ENCODE measurements at places on chromosomes 11 and 22.
A peak's percentile ranks its signal among the peaks of the same experiment; 100 is the strongest.

DNA sequence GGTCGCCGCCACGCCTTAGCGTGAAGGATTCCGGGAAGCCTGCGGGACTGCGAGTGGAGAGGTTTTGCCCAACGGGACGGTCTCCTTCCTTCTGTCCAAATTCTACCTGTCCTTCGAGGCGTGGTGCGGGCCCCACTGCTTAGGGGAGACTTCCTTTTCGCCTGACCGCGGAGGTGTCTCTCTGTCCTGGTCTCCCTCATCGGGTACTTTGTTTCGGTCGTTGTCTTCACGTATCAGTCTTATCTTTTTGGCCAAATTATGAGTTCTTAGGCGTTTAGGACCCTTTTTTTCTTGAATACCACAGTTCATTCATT, 388 bp downstream of the HINFP start:
- DNase-seq: no peak

DNA sequence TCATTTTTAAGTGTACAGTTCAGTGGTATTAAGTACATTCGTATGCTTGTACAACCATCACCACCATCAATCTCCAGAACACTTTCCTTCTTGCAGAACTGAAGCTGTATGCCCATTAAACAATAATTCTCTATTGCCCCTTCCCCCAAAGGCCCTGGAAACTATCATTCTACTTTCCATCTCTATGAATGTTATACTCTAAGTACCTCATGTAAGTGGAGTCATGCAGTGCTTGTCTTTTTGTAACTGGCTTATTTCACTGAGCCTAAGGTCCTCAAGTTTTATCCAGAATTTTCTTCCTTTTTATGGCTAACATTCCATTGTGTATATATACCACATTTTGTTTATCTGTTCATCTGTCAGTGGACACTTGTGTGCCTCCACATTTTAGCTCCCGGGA, 29.7 kb downstream of the MMP7 start:
- DNase-seq: no peak

GRCh38 chr11:42837994-42838393, 473.8 kb upstream of the API5 start:
- DNase-seq: no peak

- DNase-seq: no peak
Observed at GRCh38 chr11:111148121-111148520, 97.4 kb upstream of the POU2AF2 start.

- no peak for DNase-seq
Observed at GRCh38 chr11:118897721-118898310, 14.1 kb downstream of the CXCR5 start.

- no peak for DNase-seq
Observed at GRCh38 chr11:81092522-81092921, 1641.1 kb downstream of the FAM181B start.

DNA sequence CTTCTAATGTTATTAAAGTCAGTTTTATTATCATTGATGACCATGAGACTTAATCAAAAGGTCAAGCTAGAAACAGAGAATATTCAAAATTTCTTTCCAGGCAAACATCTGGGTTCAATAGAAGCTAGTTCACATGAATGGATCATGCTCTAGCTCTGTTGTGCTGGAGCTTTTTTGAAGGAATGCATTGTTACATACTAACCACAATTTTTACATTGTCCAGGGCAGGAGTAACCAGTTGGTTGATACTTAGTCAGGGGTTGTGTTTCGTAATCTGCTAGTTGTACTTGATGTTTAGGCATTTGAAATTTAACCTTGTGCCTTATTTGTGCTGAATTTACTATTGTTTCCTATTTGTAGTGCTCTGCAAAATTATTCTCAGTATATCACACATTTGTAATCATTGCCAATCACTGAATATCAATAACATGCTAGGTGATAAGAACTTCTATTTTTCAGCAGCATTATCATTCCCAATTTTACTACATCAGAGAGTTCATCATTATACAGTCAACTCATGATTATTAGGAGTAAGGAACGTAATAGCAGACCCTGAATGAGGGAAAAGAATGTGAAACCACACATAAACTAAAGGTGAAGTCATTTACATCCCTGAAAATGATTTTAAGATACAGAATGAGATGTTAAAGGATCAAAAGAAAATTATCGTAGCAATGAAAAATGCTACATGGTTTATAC, 23.2 kb downstream of the NF2 start:
- DNase-seq: no peak

DNA sequence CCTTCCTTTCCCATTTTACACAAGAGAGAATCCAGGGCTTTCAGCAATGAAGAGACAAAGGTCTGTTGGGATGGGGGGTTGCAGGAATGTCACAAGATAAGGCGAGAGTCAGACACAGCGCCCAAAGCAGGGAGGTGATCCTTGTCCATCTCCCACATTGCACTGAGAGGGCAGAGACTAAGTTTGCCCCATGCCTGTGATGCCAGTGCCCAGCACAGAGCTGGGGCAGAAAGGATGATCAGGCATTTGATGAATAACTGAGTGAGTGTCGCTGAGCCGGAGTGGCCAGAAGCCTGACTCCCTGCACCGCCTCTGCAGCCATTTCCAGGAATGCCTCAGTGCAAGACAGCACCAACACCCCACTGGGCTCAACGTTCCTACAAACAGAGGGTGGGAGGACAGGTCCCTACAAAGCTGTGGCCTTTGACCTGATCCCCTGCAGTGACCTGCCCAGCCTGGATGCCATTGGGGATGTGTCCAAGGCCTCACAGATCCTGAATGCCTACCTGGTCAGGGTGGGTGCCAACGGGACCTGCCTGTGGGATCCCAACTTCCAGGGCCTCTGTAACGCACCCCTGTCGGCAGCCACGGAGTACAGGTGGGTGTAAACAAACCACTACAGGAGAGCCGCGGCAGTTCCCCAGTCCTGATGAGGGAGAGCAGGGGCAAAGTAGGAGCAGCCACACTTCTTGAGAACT, 2.3 kb downstream of the UPK3A start:
- DNase-seq: no peak

- peak; percentile 41 for DNase-seq
Observed at GRCh38 chr11:57597461-57597915, at the start of gene SERPING1. Gene SERPING1, plus strand, starts transcription at chr11:57597685. Its CDS starts 586 bp downstream, at chr11:57598271.

DNA sequence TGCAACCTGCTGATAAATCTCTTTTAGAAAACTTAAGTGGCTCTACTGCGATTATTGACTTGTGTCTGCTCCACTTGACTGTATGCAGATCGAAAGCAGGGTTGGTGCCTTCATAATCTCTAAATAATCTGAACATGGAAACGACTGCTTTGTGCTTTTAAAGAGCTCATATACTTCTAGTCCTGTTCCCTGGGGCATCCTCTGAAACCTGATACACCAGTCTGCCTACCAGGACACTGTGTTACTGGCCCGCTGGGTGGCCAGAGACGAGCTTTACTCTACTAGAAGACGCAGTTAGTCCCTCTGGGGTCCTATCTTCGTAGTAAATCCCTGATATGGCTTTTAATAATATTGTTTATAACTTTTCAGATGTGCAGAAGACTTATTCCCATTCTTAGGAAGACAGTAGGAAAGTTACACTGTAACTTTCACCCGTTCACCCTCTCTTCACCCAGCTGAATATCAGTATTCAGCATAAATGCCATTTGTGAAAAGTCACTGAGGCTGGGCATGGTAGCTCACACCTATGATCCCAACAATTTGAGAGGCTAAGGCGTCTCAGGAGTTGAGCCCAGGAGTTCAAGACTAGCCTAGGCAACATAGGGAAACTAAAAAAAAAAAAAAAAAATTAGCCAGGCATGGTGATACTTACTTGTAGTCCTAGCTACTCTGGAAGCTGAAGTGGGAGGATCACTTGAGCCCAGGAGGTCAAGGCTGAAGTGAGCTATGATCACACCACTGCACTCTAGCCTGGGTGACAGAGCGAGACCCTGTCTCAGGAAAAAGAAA, 9.0 kb upstream of the HTR3B start:
- no peak for DNase-seq

DNA sequence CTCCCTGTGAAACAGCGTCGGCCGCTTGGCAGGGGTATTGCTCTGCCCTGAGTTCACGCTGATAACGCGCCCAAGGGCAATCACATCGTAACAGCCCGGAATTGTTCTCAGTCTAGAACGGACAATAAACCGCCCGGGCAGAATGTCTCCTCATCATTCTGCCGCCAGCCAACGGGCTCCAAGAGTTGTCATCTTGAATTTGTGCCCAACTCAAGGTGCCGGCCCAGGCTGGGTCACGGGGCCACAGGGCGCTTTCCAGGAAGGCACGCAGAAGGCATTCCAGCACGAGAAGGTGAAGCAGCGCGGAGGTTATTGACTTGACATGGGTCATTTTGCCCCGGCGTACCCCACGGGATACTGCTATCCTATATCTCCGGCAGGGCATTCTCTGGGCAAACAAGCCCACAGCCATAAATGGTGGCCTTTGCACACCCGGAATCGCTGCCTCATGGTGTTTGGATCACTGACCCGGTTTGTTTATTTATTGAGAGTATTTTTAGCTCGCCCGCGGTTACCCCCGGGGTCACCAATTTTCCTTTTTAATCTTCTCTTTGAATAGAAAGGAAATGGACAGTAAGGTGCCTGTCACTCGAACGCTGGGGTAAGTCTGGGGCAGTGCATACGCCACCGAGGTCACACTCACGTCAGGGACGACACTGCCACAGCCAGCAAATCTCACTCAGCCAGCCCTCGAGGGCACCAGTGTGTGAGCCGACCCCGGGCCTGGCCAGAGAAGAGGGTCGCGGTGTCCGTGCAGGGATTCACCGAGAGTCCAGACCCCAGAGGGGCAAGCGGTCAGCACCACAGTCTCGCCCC, 72.4 kb upstream of the FGF3 start:
- no peak for DNase-seq

- DNase-seq: no peak
Observed at GRCh38 chr11:95699631-95700470, 89.7 kb downstream of the FAM76B start.

DNA sequence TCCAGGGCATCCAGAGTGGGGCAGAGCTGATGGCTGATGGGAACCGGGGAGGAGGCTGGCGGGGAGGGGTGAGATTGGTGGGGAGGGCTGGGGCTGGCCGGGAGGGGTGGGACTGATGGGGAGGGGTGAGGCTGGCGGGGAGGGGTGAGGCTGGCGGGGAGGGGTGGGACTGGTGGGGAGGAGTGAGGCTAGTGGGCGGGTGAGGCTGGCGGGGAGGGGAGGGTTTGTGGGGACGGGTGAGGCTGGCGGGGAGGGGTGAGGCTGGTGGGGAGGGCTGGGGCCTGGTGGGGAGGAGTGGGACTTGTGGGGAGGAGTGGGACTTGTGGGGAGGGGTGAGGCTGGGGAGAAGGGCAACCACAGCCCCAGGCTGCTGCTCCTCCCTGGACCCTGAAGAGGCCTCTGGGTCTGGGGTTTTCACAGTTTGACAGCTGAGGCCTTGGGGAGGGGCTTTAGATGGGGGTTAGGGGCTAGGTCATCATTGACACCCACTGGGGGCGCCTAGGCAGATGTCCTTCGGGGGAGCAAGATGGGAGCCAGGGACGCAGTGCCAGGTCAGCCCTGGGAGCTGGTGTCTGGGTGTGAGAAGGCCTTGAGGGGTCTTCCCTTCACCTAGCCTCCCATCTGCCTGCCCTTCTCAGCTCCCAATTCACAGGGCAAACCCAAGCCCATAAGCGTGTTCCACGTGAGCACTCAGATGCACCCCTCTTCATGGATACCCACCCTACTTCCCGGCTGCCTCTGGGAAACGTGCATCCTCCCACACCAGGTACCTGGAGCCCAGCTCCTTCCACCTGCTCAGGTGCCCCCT, 26.7 kb downstream of the PARVG start:
- no peak for DNase-seq

DNA sequence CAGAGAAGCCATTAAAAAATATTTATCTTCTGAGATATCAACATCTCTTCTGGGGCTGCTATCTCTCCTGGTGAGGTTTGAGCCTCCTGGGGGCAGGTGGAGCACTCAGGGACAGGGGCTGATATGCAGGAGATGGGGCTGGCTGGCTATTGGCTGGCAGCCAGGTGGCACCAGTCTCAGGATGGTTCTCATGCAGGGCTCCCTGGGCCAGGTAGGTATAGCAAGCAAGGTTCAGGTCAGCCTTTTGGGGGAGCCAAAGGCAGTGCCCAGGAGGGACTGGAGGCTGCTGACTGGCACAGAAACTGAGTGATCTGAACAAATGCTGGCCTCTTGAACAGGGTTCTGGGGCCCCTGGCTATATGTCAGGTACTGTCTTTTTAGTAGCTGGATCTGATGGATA, 29.7 kb upstream of the EMSY start:
- no peak for DNase-seq

GRCh38 chr11:123174196-123175183, 20.6 kb downstream of the CLMP start:
- no peak for DNase-seq

- peak; percentile 39 for DNase-seq
Observed at GRCh38 chr11:119772641-119773415, 43.8 kb upstream of the NECTIN1 start.

DNA sequence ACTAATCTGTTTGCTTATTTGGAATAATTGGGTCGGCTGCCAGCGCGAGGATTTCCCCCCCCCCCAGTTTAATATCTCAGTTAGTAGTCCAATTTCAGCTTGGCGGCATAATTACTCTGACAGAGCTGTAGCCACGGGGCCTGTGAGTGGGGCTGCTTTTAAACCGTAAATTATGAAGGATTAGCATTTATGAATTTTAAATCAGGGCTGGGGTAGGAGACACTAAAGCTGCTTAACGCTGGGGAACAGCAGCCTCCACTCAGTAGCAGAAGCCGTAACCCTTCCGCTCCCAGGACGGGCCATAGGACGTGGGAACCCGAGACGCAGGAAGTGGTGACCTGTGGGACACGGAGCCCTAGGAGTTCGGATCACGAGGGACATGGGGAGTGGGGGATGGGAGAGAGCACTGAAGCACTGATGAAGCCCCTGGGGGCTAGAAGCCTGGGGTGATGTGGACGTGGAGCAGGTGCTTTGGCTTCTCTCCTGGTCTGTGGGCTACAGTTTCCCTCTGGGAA, 66.2 kb upstream of the LMO1 start:
- no peak for DNase-seq

DNA sequence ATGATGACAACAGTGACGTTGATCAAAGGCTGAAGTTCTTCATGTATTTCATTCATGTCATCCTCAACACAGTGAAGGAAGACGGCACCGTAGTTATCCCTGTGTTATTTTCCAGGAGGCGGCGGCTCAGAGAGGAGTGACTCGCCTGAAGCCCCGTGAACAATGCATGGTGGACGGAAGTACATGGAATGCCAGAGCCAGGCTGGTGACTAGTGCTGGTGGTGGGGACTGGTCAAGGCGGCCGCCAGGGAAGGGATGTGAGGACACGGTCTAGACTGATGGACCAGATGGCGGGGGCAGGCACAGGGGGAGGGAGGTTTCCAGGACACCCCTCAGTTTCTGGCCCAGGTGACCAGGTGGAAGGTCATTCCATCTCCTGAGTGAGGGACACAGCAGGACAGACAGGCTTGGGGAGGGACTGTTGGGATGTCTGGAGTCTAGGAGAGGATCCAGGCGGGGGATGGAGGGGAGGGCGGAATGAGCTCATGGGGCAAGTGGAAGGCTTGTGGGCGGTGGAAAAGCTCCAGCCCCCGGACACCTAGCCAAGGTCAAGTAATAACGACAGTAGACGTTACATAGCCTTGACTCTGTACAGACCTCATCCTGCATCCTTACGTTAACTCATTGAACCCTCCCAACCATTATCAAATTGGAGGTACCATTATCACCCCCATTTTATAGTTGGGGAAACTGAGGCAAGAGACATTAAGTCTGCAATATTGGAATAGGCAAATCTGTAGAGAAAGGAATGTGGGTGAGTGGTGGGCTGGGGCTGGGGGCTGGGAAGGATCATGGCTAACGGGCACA, 16.0 kb upstream of the PICK1 start:
- no peak for DNase-seq
